Endothelial cell of umbilical vein (primary cell): ENCODE measurements at places on chromosomes 1 and 21. TPM values are rescaled to one million over a fixed set of nuclear protein-coding genes. Genes with fewer than 3 reads are reported as not detected.

- no peak for DNase-seq
Measured at GRCh38 chr1:10620776-10621175, 146.0 kb downstream of the PEX14 start.

DNA sequence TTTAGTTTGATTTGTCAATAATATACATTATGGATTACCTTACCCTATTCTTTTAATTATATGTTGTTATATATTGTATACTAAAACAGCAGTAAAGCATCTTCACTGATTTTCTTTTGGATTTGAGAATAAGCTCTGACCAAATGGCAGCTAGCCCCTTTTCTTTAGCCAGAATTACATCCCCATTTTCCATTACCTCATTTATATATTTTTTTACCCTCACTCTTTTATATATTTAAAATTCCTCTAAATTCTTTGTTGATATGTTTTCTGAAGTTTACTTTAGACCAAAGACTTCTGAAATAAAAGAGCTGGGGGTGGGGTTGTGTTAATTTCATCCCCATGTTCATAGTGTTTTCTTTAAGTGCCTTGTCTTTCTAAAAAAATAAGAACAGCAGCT, 24.6 kb downstream of the ANGPTL1 start:
- no peak for DNase-seq

ABCB10 gene
- total RNA-seq: 19.4 and 19.8 TPM in 2 replicates

DNA sequence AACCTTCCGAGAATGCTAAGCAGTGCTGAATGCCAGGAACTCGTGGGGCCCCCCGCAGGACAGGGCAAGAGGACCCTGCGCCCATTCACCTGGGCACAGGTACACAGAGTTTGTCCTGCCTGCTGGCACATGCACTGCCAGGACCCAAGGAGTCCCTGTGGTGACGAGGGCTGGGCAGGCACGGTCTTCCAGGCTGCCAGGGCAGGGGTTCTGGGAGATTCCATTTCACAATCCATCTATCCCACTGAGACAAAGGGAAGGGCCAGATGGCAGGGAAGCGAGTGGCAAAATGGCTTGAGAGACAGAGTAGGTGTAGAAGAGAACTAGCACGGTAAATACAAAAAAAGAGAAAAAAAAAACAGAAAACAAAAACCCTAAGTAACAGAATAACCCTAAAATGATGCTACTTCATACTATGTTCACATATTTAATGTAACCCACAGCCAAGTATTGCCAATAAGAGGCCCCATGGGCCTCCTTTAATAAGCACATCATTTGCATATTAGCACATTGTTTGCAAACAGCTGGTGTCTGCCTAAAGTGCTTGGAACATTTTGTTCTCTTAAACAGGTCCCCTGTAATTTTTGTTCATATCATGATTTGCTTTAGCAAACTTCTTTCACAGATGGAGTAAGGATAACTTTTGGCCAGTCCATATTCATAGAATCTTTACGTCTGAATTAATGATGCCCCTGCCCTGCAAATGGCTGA, 83.8 kb downstream of the STUM start:
- no peak for DNase-seq

- no peak for DNase-seq
Measured at GRCh38 chr1:99943223-99943794, 26.5 kb upstream of the SLC35A3 start.

AHDC1 gene
- total RNA-seq: 32.1 and 33.0 TPM in 2 replicates
